NCI-H1436 treated with DMSO at 0.1 percent for 48 hours (cell line): ENCODE measurements at places on chromosomes 7 and 10.

GRCh38 chr10:53006663-53007526 lies 234.3 kb upstream of the MBL2 start:
- DNase-seq: no peak

GRCh38 chr10:51030480-51030879 lies 43.8 kb upstream of the PRKG1 start:
- no peak for DNase-seq

DNA sequence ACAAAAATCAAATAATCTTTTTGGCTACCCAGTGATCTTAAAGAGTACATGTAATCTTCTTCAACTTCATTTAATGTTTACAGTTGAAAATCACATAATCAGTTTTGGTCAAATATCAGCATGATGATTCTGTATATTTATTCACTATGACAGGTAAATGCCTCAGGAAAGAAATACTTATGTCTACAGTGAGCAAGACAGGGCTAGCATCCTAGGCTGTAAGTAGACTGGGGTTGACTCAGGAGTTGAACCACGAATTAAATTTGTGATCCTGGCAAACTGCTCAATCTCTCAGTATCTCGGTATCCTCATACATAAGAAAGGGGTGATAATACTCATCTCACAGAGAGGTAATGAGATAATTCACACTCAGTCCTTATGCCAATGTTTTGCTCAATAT lies 71.8 kb downstream of the SEMA3D start:
- DNase-seq: no peak

GRCh38 chr7:158460665-158461064 lies 127.0 kb downstream of the PTPRN2 start:
- DNase-seq: no peak

DNA sequence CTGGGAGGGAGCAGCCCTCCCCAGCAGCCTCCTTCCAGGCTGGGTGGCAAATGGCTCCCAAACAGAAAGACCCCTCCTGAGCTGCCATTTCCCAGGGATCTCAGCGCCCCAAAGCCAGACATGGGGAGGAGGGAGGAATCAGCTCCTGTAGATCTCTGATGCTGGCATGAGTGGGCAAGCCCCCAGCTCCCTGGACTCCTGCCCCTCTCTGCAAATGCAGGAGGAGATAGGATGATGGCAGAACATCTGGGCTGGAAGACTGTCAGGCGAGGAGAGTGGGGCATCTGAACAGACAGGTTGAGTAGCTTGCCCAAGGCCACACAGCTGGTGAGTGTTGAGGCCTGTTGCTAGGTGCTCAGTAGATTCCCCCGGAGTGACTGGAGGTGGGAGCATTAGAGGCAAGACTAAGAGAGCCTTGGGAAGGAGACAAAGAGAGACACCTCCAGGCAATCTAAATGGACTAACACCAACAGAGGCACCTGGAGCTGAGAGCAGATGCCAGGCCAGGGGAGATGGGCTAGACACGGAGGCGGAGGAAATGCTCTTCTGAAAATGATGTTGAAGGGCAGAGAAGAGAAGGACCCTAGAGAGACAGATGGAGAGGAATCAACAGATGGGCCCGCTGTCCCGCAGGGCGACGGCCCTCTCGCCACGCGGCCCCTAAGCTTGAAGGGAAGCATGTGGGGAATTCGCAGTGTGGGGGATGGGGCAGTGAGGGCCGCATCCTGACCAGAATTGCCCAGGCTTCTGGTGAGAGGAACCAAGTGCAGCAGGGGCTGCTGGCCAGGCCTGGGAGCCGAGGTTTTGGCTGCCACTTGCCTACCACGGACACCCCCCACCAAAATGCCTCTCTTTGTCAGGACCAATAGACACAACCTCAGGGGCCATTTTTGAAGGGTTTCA lies 84.8 kb upstream of the LRRC4 start:
- no peak for DNase-seq
